Mammary microvascular endothelial cell (primary cell): ENCODE measurements at places on chromosomes 6 and 20. TPM values are rescaled to one million over a fixed set of nuclear protein-coding genes. Genes with fewer than 3 reads are reported as not detected.

BPIFB3 gene
- total RNA-seq = not detected in 2 replicates

BPHL gene
- total RNA-seq = 12.4 and 13.1 TPM in 2 replicates

FAM210B gene
- 40.2 and 45.6 TPM in 2 replicates for total RNA-seq

GTSF1L gene
- not detected in 2 replicates for total RNA-seq

C2 gene
- not detected in 2 replicates for total RNA-seq

SLC32A1 gene
- not detected in 2 replicates for total RNA-seq

SIRPB1 gene
- 0.80 TPM in 1 of 2 replicates, not detected in the other for total RNA-seq

CD40 gene
- 10.9 and 12.9 TPM in 2 replicates for total RNA-seq

RWDD2A gene
- total RNA-seq = 3.0 and 4.2 TPM in 2 replicates

FAM184A gene
- under 0.01 and 0.54 TPM in 2 replicates for total RNA-seq

LY6G6C gene
- not detected in 2 replicates for total RNA-seq

MYLK4 gene
- total RNA-seq = 0.05 and 0.20 TPM in 2 replicates

SSTR4 gene
- not detected in 2 replicates for total RNA-seq

LPIN3 gene
- total RNA-seq = 2.9 and 3.7 TPM in 2 replicates

ABHD16B gene
- not detected in 2 replicates for total RNA-seq

FOXO3 gene
- 8.9 and 11.2 TPM in 2 replicates for total RNA-seq

MCHR2 gene
- total RNA-seq = not detected in 2 replicates

SAPCD1 gene
- total RNA-seq = 0.67 and 1.7 TPM in 2 replicates

HLA-DOA gene
- total RNA-seq = not detected in 2 replicates

KCNK17 gene
- not detected in 2 replicates for total RNA-seq

EPPIN gene
- total RNA-seq = not detected in 2 replicates

ISM1 gene
- 3.6 and 4.3 TPM in 2 replicates for total RNA-seq

MDFI gene
- 19.5 and 22.5 TPM in 2 replicates for total RNA-seq

GABRR1 gene
- total RNA-seq = not detected in 2 replicates

YIPF3 gene
- 102 and 134 TPM in 2 replicates for total RNA-seq

MAFB gene
- 0.40 and 0.79 TPM in 2 replicates for total RNA-seq

CRISP3 gene
- not detected in 2 replicates for total RNA-seq

FOXC1 gene
- total RNA-seq = 9.9 and 10.5 TPM in 2 replicates

SLC35D3 gene
- total RNA-seq = not detected in 2 replicates

PSORS1C1 gene
- total RNA-seq = 2.1 and 2.7 TPM in 2 replicates

SMIM28 gene
- not detected in 2 replicates for total RNA-seq

ADTRP gene
- total RNA-seq = 1.6 and 2.6 TPM in 2 replicates

PNLDC1 gene
- 0.27 TPM in 1 of 2 replicates, not detected in the other for total RNA-seq

SLC17A9 gene
- 12.0 and 13.1 TPM in 2 replicates for total RNA-seq

PLAGL1 gene
- total RNA-seq = 10.8 and 13.0 TPM in 2 replicates

TCP11 gene
- total RNA-seq = not detected in 2 replicates
